Adipocyte (in vitro differentiated cells): ENCODE measurements at places on chromosomes 1 and 21.

GRCh38 chr1:200081151-200081968 is 53.9 kb downstream of the NR5A2 start:
- DNase-seq: no peak

DNA sequence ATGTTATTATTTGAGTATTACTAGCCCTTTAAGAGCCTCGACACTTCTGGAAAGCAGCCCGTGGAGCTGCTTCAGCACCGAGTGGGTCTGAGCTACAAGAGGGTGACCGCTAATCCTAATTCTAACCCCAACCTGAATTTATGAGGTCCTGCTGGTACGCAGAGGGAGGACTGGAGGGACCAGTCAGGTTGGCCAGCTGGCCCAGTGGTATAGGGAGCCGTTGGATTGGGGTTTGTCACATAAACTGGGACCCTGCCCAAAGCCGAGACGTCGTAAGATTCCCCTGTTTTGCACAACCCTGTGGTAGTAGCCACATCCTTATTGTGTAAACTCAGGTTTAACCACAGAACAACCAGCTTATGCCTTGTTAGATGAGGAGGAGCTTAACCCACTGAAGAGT is 60.8 kb upstream of the F3 start:
- DNase-seq: no peak

DNA sequence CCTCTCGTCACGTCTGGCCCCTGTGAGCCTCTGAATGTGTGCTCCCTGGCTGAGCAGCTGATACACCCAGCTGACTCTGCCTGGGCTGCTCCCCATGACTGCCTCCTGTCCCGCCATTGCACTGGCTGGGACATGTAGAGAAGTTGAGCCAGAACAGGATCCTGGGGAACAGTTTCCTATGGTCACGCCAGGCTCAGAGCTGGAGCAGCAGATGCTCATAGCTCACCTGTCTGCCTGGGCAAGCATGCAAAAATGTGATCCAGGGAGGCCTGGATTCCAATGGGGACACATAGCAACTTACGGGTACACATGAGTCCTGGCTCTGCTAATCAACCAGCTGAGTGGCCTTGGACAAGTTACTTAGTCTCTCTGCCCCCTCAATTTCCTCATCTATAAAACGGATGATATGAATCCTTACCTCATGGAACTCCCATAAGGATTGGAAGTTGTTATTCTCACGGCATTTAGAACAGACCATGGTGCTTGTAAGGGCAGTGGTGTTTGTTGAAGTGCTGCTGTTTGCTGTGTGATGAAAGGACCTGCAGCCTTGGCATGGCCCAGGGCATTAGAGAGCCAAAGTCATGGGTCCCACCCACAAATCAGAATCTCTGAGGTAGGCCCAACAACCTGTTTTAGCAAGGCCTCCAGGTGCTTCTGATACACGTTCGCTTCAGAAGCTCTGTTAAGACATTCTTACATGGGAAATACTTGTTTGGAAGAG is 150.3 kb upstream of the VANGL1 start:
- no peak for DNase-seq

- DNase-seq: no peak
These were observed 71.3 kb downstream of the AHCTF1 start for GRCh38 chr1:246860401-246860800.

DNA sequence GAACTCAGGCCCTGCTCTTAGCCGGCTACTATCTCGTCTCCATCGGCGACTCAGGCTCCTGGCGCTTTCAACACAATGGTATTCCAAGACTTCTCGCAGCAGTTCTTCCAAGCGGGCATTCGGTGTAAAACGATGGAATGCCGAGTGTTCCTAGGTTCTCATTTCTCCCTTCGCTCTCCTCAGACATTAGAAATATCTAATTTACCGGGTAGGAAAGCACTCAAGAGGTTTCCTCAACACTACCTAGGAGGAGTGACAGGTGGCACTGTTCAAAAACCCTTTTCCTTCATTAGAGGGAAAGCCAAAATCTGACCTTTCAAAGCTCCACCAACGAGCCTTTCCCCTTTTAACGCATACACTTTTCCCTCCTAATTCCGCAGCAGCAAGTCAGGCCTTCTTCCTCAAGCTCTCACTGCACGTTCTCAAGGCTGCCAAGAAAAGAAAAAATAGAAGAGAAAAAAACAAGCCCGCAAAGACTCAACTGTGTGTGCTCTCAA is 601 bp downstream of the UBE2G2 start:
- peak; percentile 56 for DNase-seq

GRCh38 chr1:67355745-67356424 is 48.2 kb downstream of the IL12RB2 start:
- DNase-seq: peak; percentile 59
